ENCODE measurements at places on chromosomes 11 and 22.

GRCh38 chr22:49080631-49081030 is 747.0 kb downstream of the BRD1 start:
- DNase-seq, result no peak

GRCh38 chr11:130095326-130095725 is 25.6 kb downstream of the APLP2 start:
- DNase-seq, result no peak

GRCh38 chr22:17348464-17349103 is 20.7 kb upstream of the CECR2 start:
- DNase-seq, result no peak

DNA sequence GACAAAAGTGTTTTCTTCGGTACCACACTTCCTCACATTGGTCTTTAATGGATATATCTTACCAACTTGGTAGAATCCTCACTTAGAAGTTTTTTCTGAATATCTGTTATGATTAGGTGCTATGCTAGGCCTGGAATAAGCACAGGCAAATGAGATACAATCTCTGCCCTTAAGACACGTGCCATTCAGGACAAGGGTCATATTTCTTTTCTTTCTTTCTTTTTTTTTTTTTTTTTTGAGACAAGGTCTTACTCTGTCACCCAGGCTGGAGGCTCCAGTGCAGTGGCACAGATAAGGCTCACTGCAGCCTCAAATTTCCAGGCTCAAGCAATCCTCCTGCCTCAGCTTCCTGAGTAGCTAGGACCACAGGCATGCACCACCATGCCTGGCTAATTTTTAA is 23.0 kb downstream of the WBP2NL start:
- no peak for DNase-seq

- DNase-seq, result no peak
Measured at GRCh38 chr11:125951731-125952130, 5.9 kb downstream of the VSIG10L2 start.

All from amniotic epithelial cell (primary cell).